ENCODE measurements at places on chromosomes 1 and 21.
A peak's percentile ranks its signal among the peaks of the same experiment; 100 is the strongest.

GRCh38 chr21:16070207-16070651, 340.4 kb downstream of the USP25 start:
- DNase-seq = no peak

DNA sequence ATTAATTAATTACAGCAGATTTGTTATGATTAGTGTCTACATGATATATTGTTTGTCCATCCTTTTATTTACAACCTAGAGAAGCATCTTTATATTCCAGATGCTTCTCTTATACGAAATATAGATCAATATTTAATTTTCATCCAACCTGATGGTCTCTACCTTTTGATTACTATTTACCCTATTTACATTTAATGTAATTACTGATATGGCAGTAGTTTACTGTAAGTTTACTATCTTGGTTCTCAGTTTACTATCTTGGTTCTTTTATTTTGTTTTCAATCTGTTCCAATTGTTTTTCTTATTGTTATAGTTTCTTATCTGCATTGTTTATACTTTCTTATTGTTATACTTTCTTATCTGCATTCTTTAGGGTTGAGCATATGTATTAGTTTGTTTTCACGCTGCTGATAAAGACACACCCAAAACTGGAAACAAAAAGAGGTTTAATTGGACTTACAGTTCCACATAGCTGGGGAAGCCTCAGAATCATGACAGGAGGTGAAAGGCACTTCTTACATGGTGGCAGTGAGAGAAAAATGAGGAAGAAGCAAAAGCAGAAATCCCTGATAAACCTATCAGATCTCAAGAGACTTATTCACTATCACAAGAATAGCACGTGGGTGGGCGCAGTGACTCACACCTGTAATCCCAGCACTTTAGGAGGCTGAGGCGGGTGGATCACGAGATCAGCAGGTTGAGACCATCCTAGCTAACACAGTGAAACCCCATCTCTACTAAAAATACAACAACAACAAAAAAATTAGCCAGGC, 28.9 kb downstream of the FAF1 start:
- no peak for DNase-seq

DNA sequence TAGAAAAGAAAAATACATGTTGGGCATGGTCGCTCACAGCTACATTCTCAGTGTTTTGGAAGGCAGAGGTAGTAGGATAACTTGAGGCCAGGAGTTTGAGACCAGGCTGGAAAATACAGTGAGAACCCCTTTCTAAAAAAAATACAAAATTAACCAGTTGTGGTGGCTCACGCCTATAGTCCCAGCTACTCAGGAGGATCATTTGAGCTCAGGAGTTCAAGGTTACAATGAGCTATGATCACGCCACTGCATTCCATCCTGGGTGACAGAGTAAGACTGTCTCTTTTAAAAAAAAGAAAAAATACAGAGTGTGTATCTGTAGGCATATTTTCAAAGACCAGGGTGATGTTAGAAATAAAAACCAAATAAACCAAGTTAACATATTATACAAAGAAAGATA, 57.8 kb downstream of the HFM1 start:
- DNase-seq = no peak

DNA sequence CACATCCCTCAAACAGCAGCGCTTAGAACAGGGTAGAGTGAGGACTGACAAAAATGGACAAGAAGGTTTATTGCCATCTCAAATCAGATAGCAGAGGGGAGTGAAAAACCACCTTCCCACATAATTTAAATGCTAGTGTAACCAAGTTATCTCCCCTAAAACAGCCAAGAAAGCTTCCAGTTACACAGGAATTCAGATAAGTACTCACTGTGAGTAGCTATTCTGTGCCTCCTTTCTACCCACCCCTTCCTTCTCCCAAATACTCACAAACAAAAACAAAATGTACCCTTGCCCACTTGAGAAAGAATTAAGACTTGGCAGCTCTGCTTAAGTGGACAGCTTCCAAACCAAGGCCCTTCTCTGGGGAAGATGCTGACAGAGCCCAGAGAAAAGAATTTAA, 9.1 kb downstream of the OTUD7B start:
- no peak for DNase-seq

- no peak for DNase-seq
Observed at GRCh38 chr1:219575563-219575962, 37.3 kb downstream of the ZC3H11B start.

GRCh38 chr21:31612894-31613785, 46.4 kb upstream of the SOD1 start:
- DNase-seq = no peak

DNA sequence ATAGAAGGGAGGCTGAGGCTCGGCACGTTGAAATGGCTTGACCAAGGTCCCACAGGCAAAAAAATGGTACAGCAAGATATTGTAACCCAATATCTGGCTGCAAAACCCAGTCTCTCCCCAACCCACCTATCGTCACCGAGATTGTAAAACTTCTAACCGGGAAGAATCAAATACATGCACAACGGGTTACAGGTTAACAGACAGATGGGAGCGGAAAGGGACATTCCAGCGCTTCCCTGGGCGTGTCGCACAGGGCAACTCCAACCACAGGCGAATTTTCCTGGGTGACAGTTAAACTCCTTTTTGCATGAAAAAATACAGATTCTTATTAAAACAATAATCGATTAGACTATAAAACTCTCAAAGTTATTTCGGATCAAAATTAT, 31.8 kb upstream of the JUN start:
- DNase-seq = peak; percentile 20

DNA sequence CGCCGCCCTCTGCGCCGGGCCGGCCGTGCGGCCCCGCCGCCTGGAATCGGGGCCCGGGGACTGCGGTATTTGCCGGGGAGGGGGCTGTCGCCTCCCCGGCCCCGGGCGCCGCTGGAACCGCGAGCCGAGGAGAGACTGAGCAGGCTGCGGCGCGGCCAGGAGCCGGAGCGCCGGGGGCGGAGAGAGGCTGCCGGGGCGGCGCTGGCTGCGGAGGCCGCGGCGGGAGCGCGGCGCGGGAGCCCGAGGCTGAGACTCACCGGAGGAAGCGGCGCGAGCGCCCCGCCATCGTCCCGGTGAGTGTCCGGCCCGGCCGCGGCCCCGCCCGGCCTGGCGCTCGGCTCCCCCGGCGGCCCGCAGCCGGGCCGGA, 746 bp downstream of the DYRK1A start:
- DNase-seq = no peak

- DNase-seq = no peak
Observed at GRCh38 chr1:94553323-94553730, 11.8 kb upstream of the F3 start.

GRCh38 chr1:25586181-25586588, 30.4 kb upstream of the MAN1C1 start:
- DNase-seq = no peak

DNA sequence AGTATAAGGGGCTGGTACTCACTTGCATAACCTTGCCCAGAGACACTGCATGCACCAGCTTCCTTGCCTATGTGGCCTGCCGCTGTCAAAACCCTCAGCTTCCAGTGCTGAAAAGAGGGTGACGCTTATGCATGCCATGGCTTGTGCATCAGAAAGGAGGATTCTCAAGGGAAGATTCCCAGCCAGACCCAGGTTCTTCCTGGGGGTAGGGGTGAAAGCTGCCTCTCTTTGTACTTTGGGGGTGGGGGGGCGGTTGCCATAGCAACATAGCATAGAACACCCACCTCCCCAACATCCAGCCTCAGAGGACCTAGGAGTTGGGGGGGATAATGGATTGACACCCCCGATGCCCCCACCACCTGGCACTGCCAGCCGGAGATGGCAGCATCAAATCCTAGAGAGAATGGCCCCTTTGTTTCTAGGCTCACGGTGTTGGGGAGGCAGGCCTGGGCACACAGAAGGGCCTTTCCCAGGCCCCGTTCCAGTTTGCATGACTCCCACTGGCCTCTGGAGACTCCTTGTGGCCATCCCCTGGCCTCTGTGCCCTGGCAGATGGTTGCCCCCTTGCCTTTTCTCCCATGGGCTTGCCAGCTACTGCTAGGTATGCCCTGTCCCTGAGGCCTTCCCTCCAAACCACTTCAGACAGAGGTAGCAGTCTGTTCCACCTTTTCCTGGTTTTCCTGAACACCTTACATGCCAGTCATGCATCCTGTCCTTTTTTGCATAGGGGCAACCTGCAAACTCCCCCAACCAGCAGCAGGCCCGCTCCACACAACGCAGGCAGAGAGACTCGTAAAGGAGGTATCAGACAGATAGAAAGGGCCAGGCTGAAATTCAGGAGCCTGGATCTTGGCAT, 44.6 kb downstream of the RHBG start:
- no peak for DNase-seq

DNA sequence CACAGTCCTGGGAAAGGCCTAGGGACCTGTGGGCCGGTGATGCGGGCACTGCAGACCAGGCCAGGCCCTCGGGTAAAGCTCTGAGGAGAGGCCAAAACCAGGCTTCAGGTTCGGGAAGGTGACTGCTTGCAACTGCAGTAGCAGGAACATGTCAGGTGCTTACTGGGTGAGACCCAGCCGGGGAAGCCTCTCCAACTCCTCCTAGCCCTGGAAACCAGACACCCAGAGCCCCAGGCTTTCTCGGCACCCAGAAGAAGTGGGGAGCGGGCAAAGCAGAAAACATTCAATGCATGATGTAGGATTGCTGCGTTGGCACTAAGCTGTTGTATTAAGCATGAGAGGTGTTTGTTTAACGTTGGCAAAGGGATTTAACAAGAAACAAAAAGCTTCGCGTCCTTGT, 20.2 kb upstream of the GNPAT start:
- DNase-seq = no peak

- no peak for DNase-seq
Observed at GRCh38 chr21:45335761-45336534, 48.3 kb upstream of the POFUT2 start.

DNA sequence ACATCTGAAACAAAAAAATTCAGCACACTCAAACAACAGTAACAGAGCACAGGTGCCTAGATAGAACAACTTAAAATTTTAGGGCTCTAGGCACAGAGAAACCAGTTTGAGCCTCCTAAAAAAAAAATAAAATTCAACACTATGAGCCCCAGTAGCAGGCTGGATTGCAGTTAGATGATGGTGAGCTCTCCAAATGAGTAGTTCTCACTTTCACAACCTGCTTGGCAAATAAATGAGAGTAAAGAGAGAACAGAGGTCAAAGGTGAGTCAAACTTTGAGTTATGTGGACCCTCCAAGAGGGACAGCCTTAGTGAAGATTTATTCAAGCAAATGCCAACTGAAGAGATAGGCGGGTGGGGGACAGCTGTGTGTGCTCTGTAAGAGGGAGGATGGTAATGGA, 3.6 kb downstream of the BEND5 start:
- DNase-seq = no peak

DNA sequence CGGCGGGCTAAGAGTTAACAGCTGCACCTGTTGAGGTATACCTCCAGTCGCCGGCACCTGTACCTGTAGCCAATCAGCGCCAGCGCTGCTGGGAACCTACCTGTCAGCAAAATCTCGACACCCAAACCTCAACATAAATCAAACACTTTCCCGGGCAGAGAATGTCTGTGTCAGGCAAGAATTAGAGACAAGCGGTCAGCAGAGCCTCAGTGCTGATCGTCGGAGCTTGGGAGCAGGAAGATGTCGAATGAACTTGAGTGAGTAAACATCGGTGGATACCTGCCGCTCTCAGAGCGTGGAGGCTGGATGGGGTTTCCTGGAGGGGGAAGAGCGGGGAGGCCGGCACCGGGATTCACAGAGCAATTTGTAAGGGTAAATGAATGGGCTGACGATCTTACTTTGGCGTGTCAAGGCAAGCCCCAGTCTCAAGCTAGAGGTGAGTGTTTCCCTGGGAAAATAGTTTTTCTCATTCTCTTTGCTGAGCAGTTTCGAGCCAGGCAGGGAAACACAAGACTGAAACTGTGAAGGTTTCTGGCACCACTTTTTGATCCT, at the start of gene GRHL3:
Gene GRHL3 (plus strand): TSS at position 46 of the 552 bp plus-strand sequence. CDS start 195 bp downstream, at position 241.
- peak; percentile 30 for DNase-seq

DNA sequence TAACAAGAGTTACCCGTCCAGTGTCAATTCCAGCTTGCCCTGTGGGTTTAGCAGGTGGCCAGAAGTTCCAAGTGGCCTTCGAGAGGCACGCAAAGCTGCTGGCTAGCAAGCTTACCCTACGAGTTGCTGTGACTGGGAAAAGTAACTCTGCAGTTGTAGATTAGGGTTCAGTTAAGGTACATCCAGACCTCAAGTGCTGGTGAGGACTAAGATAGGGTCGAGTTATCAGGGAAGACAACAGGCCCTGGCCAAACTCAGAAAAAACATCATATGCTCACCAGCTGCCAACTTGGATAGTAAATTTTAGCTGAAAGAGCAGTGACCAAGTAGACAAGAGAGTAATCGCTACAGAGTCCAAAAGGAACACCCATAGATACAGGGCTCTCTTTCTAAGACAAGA, 27.7 kb upstream of the LRRC7 start:
- no peak for DNase-seq

GRCh38 chr1:1434131-1434823, 1.2 kb upstream of the VWA1 start:
- DNase-seq = no peak

DNA sequence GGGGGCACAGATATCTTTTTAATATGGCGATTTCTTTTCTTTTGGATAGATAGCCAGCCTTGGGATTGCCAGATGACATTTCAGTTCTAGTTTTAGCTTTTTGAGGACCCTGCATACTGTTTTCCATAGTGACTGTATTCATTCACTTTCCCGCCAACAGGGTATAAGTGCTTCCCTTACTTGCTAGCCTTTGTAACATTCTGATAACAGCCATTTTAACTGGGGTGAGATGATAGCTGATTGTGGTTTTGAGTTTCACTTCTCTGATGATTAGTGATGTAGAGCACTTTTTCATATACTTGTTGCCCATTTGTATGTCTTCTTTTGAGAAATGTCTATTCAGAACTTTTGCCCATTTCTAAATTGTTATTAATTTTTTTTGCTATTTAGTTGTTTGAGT, 151.9 kb downstream of the NTPCR start:
- no peak for DNase-seq

DNA sequence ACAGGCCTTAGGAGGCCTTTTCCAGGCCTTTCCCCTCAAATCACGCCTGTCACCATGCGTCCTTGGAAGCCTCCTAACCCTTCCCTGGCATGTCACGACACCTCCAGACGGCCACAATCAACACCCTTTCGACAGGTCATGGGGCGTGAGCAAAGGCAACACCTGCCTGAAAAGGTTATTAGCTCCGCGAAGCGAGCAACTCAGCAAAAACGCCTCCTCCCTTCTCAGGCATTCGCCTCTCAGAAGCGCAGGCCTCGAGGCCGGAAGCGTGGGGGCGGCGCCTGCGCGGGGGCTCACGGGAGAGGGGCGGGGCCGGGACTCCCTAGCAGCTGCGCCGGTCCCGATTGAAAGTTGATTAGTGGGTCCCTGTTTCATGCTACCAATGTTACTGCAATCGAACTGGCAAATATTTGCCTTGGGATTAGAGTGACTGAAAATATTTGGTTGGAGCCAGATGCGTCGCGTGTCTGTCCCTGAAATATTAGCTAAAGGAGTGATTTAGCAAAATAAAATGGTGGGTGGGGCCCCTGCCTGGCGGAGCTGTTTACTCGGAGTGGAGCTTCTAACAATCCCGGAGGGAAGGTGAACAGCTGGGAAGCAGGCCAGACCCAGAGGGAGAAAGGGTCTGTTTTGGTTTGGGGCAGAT, 44.9 kb downstream of the GFI1 start:
- DNase-seq = no peak

- DNase-seq = no peak
Observed at GRCh38 chr1:18230321-18230720, 122.7 kb downstream of the IGSF21 start.

- peak; percentile 13 for DNase-seq
Observed at GRCh38 chr1:233440951-233441401, 113.5 kb downstream of the MAP3K21 start.
